ENCODE measurements at places on chromosomes 7 and 10.

DNA sequence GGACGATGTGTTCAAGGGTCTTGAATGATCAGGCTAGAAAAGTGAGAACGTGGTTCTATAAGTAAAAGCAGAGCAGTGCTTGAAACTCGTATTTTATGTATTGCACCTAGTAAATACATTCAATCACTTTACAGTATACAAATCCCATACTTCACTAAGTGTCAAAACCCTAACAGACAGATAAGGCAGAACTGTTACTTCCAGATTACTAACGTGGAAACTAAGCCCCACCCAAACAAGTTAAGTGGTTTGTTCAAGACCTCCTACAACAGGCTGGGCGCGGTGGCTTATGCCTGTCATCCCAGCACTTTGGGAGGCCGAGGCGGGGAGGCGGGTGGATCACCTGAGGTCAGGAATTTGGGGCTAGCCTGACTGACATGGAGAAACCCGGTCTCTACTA, 9.2 kb upstream of the MYO1G start:
- DNase-seq: no peak

DNA sequence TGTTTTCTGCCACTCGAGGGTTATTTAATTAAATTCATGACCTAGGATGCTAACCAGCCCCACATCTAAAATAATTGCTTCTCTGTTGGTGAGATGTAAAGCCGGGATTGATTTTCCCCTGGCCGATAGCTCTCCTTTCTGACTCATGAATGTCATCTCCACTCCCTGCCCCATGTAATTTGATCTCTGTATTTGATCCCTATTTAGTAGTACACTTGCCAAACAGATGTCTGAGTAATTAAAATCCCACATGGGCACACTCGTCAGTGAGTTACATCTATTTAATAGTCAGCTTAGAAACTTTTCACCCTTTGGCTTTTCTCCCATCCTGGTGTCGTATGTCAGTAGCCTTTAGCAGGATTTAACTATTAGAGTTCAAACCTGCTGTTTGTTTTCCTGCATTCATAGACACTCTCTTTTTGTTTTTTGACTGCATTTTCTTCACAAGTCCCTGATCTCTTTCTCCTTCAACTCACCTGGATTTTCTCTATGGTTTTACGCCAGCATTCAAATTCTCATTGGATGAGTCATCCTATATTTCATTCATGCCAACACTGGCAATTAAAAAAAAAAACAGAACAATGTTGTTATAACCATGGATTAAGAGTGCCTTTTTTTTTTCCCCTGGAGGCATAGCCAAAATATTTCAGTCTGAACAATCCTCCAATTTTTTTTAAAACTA, 82.7 kb downstream of the SPAG6 start:
- no peak for DNase-seq

- no peak for DNase-seq
Observed at GRCh38 chr10:37762287-37762686, 95.1 kb downstream of the ZNF248 start.

GRCh38 chr10:11724938-11725776, 17.0 kb upstream of the ECHDC3 start:
- no peak for DNase-seq

DNA sequence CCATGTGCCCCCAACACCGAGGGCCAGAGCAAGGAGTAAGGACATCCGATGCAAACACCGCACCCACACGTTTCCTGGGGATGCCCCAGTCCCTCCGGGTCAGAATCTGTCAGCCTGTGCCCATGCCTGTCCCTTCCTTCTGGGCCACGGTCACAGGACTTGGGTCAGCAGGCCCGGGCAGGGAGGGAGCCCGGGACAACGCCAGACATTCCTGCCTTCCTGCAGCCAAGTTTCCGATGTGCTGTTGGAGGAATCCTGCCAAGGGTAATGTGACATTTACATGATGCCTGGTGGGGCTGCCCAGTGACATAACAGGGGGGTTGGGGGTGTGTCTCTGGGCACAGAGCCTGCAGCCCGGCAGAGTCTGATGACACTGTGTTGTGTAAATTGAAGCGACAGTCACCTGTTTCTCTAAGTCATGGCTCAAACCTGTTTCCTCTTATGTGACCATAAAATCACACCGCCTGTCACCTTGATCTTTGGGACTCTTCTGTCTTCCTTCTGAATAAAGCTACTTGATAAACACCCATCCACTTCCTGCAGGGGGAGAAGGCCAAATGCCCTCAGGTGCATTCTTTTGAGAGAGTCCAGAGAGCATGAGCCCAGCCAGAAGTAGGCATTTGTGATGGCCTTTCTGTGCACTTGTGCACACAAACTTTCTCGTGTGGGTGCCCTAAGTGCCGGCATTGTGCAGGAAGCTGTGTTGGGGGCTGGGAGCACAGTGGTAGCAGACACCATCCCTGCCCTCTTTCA, 175.3 kb upstream of the RHEB start:
- DNase-seq: no peak

- no peak for DNase-seq
Observed at GRCh38 chr10:102302611-102303010, 57.3 kb downstream of the GBF1 start.

GRCh38 chr7:101626069-101626671, 2.9 kb downstream of the MYL10 start:
- no peak for DNase-seq

- no peak for DNase-seq
Observed at GRCh38 chr10:127556916-127557315, 7.8 kb downstream of the NPS start.

GRCh38 chr7:95784796-95785195, 12.4 kb downstream of the DYNC1I1 start:
- no peak for DNase-seq

DNA sequence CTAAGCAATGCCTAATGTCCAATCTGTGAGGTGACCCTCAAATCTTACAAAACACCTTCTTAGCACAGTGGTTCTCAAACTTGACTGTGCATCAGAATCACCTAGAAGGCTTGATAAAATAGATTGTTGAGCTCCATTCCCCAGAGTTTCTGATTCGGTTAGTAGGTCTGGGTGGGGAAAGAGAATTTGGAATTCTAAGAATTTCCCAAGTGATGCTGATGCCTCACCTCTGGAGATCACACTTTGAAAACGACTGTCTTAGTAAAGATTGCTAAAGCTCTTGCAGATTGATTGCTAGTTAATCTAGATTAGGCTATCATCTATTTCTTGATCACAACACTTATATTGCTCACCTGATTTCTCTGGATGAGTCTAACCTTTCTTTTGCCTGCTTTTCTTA, 126.6 kb downstream of the PCLO start:
- DNase-seq: no peak

- peak; percentile 45 for DNase-seq
Observed at GRCh38 chr10:133162178-133162909, 2.3 kb downstream of the KNDC1 start.

DNA sequence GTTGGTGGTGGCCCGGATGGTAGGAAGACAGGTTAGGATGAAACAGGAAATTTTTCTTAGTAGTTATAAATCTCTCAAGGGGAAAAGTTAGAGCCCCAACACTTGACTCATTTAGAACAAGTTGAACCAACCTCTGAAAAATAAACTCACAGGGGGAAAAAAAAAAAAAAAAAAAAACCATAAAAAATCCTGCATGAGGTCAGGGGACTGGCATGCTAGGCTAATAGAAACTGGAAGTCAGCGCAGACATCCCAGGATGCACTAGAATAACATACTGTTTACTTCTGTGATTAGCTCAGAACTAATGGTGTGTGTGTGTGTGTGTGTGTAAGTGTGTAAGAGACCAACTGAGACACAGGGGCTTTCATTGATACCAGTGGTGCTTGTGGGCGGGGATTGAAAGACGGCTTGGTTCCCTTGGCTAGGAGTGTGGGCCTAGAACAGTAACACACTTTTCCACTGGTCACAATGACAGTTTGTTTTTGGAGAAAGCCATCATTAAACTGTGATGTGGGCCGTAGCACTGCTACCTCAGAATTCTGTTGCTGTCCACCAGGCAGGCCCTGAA, 491.6 kb upstream of the GALNT17 start:
- DNase-seq: no peak

DNA sequence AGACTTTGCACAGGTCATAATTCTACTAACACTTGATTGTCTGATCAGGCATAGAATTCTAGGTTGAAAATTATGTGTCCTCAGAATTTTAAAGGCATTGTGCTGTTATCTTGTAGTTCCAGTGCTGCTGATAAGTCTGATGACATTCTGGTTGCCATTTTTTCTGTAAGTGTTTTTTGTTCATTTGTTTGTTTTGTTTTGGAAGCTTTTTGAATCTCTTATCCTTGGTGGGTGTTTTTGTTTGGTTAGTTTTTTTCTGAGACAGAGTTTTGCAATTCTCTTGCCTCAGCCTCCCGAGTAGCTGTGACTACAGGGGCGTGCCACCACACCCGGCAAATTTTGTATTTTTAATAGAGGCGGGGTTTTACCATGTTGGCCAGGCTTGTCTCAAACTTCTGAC, 178.9 kb downstream of the CCDC71L start:
- no peak for DNase-seq

- DNase-seq: no peak
Observed at GRCh38 chr10:47278152-47278473, 21.9 kb upstream of the GDF10 start.

GRCh38 chr10:71487726-71488125, 91.0 kb downstream of the CDH23 start:
- DNase-seq: no peak

- DNase-seq: no peak
Observed at GRCh38 chr7:157634401-157635147, 297.8 kb downstream of the DNAJB6 start.
